A549 treated with CORT108297 at 1 μM for 4 hours (cell line): ENCODE measurements at places on chromosomes 6 and 20. TPM values are rescaled to one million over a fixed set of nuclear protein-coding genes. Genes with fewer than 3 reads are reported as not detected.

The GJA1 gene
- total RNA-seq, result 60.6 to 85.8 TPM (median 77.1 TPM) in 5 replicates

The HLA-DMA gene
- total RNA-seq, result 2.4 to 3.6 TPM (median 2.7 TPM) in 5 replicates

The RPS6KA2 gene
- total RNA-seq, result 0.07 to 0.30 TPM (median 0.08 TPM) in 5 replicates

The GSTA3 gene
- not detected in 5 replicates for total RNA-seq

The DAAM2 gene
- total RNA-seq, result not detected in 5 replicates

The SLC52A3 gene
- total RNA-seq, result 0.36 to 0.72 TPM (median 0.58 TPM) in 5 replicates

The SMLR1 gene
- total RNA-seq, result not detected in 5 replicates

The TPD52L1 gene
- total RNA-seq, result 40.7 to 50.6 TPM (median 45.2 TPM) in 5 replicates

The PPP1R16B gene
- 0.12 to 0.22 TPM (median 0.14 TPM) in 5 replicates for total RNA-seq

The SYNJ2 gene
- total RNA-seq, result 47.2 to 60.8 TPM (median 59.0 TPM) in 5 replicates

The SPATA25 gene
- total RNA-seq, result 0.25 to 0.92 TPM (median 0.39 TPM) in 5 replicates

The EMILIN3 gene
- total RNA-seq, result 0.27 to 0.55 TPM (median 0.50 TPM) in 5 replicates

The HRH3 gene
- total RNA-seq, result 0.02 to 0.05 TPM (median 0.03 TPM) in 3 of 5 replicates, not detected in the others

The AHI1 gene
- 7.7 to 10.6 TPM (median 9.2 TPM) in 5 replicates for total RNA-seq

The AVP gene
- not detected in 5 replicates for total RNA-seq

The GRIK2 gene
- 0.30 to 0.48 TPM (median 0.35 TPM) in 5 replicates for total RNA-seq

The TAGAP gene
- total RNA-seq, result not detected in 5 replicates

The CUL7 gene
- 6.3 to 9.0 TPM (median 7.6 TPM) in 5 replicates for total RNA-seq

The MOCS1 gene
- 1.4 to 2.0 TPM (median 1.8 TPM) in 5 replicates for total RNA-seq

The HLA-DRA gene
- total RNA-seq, result not detected in 5 replicates

The BHLHE23 gene
- total RNA-seq, result not detected in 5 replicates

The RAMACL gene
- 0.13 to 0.20 TPM (median 0.16 TPM) in 4 of 5 replicates, not detected in the other for total RNA-seq

The PRR18 gene
- 0.08 to 0.22 TPM (median 0.09 TPM) in 5 replicates for total RNA-seq

The LY6G6D gene
- not detected in 5 replicates for total RNA-seq

The CYP24A1 gene
- 220 to 457 TPM (median 406 TPM) in 5 replicates for total RNA-seq

The LPIN3 gene
- total RNA-seq, result 8.4 to 14.9 TPM (median 11.1 TPM) in 5 replicates

The ZNF184 gene
- total RNA-seq, result 2.4 to 3.5 TPM (median 2.5 TPM) in 5 replicates

The CNR1 gene
- total RNA-seq, result 0.39 to 1.1 TPM (median 0.57 TPM) in 5 replicates

The PSORS1C2 gene
- total RNA-seq, result not detected in 5 replicates

The PARD6B gene
- 2.4 to 3.6 TPM (median 2.8 TPM) in 5 replicates for total RNA-seq

The PRICKLE4 gene
- total RNA-seq, result 0.75 to 0.96 TPM (median 0.83 TPM) in 5 replicates
